ENCODE measurements at places on chromosomes 16 and 17. TPM values are rescaled to one million over a fixed set of nuclear protein-coding genes. Genes with fewer than 3 reads are reported as not detected.

Gene KCNJ18
- not detected for total RNA-seq

Gene SRRM2
- 536 TPM for total RNA-seq

Gene LGALS9C
- total RNA-seq, result not detected

Gene GNG13
- total RNA-seq, result not detected

- H3K27ac ChIP-seq, result no peak overlapping the region
- no peak for DNase-seq
- H3K27me3 ChIP-seq, result no peaks in the 10 kb centered on the region
- H3K4me1 ChIP-seq, result peaks cover 42% of the 10 kb centered on the region
Measured at GRCh38 chr17:57938061-57938502, 17.1 kb downstream of the CUEDC1 start.

GRCh38 chr16:14024283-14024682, 46.8 kb upstream of the MRTFB start:
- no peak for DNase-seq
- no peak overlapping the region for H3K4me3 ChIP-seq
- H3K4me1 ChIP-seq, result peaks cover 5% of the 10 kb centered on the region
- H3K27me3 ChIP-seq, result peaks cover 27% of the 10 kb centered on the region
- H3K27ac ChIP-seq, result no peak overlapping the region
- H3K36me3 ChIP-seq, result no peaks in the 10 kb centered on the region

GRCh38 chr17:37147301-37147812, 198.6 kb downstream of the AATF start:
- no peak overlapping the region for H3K4me3 ChIP-seq
- DNase-seq, result no peak
- no peaks in the 10 kb centered on the region for H3K27me3 ChIP-seq
- peaks cover 18% of the 10 kb centered on the region for H3K36me3 ChIP-seq
- H3K27ac ChIP-seq, result no peak overlapping the region

GRCh38 chr16:1374418-1375297, 22.9 kb downstream of the GNPTG start:
- H3K4me1 ChIP-seq, result peaks cover 15% of the 10 kb centered on the region
- no peak overlapping the region for H3K27ac ChIP-seq
- H3K4me3 ChIP-seq, result no peak overlapping the region
- DNase-seq, result no peak

- peaks cover 48% of the 10 kb centered on the region for H3K4me1 ChIP-seq
- H3K27me3 ChIP-seq, result no peaks in the 10 kb centered on the region
- H3K36me3 ChIP-seq, result no peaks in the 10 kb centered on the region
- H3K27ac ChIP-seq, result peak overlapping the region; percentile 61
- DNase-seq, result no peak
Measured at GRCh38 chr16:70653406-70653805, 7.0 kb downstream of the IL34 start.

DNA sequence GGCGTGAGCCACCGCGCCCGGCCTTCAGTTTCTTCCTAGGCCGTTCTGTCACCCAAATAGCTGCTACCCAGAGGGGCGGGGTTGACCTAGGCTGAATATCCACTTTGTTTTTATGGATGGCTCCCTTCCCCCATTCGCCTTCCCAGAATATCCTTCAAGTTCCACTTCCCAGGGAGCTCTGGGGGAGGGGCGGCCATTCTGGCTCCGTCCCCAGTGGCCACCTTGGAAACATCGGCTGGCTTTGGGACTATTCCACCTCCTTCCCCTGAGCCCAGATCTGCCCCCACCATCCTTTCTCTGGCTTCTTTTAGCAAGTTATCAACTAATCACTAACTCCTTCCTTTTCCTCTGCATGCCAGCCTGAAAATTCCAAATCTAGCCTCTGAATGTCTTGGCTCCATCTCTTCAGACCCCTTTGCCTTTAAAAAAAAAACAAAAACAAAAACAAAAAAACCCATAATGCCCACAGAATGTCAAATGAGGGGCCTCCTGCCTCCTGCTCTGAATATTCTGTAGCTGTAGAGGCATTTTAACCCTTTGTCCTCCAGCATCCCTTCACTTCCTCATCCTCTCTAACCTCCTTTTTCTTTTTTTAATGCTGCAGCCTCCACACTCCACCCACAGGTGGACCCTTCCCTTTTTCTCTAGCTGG, 6.4 kb downstream of the ATP1B2 start:
- H3K4me3 ChIP-seq, result no peak overlapping the region
- peaks cover 25% of the 10 kb centered on the region for H3K27me3 ChIP-seq
- H3K4me1 ChIP-seq, result peaks cover 6% of the 10 kb centered on the region
- no peaks in the 10 kb centered on the region for H3K36me3 ChIP-seq

DNA sequence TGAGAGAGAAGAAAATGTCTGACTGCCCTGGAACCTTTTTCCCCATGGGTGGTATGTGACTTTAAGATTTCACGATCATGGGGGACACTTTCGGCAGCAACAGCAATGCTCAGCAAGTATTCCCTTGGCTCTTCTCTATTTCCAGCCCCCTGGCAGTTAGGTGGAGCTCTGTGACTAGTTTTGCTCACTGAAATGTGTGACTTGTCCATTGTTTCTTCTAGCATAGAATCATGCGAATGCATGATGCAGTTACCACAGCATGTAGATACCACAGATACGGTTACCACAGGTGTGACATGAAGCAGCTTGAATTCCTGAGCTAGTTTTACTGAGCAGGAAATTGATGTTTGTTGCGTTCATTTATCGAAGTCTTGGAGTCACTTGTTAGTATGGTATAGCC, 1034.5 kb upstream of the EEF2KMT start:
- H3K27ac ChIP-seq, result no peak overlapping the region
- no peaks in the 10 kb centered on the region for H3K27me3 ChIP-seq
- no peaks in the 10 kb centered on the region for H3K4me1 ChIP-seq

DNA sequence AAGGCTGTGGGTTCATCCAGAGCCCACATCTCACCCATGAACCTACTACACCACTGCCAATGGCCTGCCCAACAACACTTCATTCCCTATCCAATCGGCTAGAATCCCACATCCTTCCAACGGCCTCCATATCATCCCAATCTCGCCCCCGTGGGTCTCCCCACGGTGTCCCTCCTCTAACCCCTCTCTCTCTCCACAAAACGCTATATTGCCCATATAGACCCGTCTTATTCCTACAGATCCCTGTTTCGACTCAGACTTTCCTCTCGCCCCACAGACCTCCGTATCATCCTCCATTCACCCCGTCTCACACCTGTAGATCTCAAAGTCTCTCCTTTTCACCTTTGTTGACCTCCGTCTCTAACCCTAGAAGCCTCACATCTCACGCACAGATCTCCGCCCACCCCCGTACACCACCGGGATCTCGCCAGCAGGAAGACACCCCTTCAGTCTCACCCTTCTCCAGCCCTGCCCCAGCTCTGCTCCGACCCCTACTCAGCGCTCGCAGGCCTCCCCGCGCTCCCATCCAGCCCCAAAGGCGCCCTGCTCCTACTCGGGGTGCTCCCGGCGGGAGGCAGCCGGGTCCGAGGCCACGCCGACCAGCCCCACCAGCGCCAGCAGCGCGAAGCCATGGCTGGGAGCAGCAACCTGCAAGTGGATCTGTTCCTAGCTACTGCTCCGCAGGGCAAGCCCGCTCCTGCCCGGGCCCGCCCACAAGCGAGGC, at the start of gene FDXR:
Gene FDXR (minus strand): TSS at position 682 of the 724 bp plus-strand sequence. CDS start 50 bp downstream, at position 632.
- H3K4me1 ChIP-seq, result peaks cover 15% of the 10 kb centered on the region
- no peak for DNase-seq
- peak within 1 kb of the TSS; percentile 88 for H3K4me3 ChIP-seq

DNA sequence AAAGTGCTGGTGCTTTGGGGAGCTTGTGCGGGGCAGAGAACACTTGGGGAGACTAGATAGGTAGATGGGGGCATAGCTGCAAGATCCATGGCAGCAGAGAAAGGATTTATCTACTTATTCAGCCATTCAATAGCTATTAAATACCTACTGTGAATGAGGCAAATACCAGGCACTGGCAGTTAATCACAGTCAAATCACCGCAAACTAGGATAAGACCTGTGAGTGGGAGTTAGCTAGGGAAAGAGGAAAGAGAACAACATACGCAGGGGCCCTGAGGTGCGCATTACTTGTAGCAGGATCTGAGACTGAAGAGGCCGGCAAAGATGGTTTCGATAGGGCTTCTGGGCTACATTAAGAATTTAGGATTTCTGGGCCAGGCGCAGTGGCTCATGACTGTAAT, 3.8 kb upstream of the ALKBH5 start:
- H3K27me3 ChIP-seq, result no peaks in the 10 kb centered on the region
- no peak overlapping the region for H3K27ac ChIP-seq
- peaks cover under 1% of the 10 kb centered on the region for H3K36me3 ChIP-seq
- peaks cover 11% of the 10 kb centered on the region for H3K4me1 ChIP-seq
- no peak for DNase-seq

DNA sequence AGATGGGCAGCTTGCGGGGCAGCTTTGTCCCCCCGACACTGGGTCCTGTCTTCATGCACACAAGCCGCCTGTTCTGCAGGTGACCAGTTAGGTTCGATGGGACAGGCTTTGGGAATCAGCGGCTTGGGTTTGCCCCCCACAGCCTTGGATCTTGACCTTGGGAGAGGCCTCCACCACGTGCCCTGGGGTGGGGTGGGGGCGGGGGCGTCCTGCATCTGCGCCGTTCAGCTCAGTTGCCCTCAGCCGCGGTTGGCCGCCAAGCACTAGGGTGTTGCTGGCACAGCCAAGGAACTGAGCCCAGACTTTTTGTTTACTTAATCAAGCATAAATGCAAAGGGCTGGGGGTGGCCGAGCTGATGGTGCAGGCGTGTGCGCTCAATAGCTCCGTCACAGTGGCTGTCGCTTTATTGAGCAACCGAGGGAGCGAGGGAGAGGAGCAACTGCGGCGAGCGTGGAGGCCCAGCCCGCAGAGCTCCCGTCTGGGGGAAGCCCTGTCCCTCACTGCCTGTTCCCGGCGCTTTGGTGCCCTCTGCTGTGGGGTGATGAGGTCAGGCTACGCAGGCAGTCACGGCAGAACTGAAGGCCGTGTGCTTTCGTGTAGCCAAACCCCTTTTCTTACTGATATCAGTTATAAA, 33.9 kb downstream of the JPH3 start:
- peaks cover 34% of the 10 kb centered on the region for H3K27me3 ChIP-seq

DNA sequence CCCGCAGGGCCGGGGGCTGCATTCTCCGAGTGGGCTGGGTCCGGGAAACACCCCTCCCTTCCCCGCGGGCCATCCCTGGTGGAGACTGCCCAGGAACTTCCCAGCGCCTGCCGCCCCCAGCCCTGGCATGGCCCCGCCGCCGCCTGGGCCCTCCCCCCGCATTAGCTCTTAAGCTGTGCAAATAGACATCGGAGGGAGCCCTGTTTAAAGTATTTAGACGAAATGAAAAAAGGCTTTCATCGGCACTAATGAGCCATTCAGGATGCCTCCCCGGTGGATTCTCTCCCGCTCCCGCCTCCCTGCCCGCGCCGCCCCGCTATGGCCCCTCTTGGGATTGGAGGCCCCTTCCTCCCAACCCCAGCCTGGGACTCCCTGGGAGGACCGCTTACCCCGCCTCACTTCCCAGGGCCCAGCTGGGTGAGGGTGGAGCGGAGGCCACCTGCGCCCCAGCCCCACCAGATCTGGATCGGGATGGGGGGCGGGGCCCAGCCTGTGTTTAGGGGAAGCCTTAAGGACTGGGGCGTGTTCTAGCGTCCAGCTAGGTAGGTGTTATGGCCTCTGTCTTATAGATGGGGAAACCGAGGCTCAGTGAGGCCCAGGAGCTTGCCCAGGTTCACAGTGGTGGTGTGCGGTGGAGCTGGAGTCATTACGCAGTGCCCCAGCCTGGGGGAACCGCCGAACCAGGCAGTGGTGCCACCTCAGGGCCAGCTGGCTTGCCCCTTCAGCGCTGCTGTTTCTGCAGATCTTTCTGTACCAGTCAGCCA, 19.7 kb downstream of the SEZ6 start:
- no peak for DNase-seq
- peaks cover 3% of the 10 kb centered on the region for H3K27me3 ChIP-seq
- H3K4me3 ChIP-seq, result no peak overlapping the region
- peaks cover 9% of the 10 kb centered on the region for H3K4me1 ChIP-seq
- no peak overlapping the region for H3K27ac ChIP-seq

DNA sequence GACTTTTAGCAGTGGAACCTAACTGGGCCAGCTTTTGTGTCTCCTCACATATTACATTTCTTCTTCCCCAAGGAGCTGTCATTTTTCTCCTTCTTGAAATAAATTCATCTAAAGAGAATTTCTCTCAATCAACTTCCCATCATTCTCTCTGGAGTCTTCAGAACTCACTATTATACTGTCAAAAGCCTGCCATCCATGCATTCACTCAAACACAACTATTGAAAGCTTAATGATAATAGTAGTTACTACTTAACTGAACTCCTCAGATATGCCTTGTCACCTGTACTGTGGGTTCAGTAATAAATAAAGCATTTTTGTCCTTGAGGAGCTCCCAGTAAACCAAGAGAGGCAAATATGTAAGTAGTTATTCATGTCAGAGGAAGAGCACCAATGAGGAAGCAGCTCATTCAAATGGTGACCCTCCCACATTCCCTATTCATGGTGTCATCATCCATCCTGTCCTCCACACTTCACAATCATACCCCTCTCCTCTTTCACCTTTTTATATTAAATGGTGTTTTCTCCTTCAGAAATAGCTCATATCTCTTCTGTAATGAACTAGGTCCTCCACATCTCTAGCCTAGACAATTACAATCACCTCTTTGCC, 162.6 kb downstream of the CA10 start:
- no peaks in the 10 kb centered on the region for H3K36me3 ChIP-seq
- no peaks in the 10 kb centered on the region for H3K27me3 ChIP-seq
- no peak for DNase-seq
- no peak overlapping the region for H3K4me3 ChIP-seq
- no peak overlapping the region for H3K27ac ChIP-seq

GRCh38 chr16:12565423-12565822, 238.3 kb downstream of the CPPED1 start:
- DNase-seq, result no peak
- no peak overlapping the region for H3K4me3 ChIP-seq

- no peaks in the 10 kb centered on the region for H3K27me3 ChIP-seq
- peaks cover 60% of the 10 kb centered on the region for H3K36me3 ChIP-seq
- H3K4me3 ChIP-seq, result no peak overlapping the region
- no peaks in the 10 kb centered on the region for H3K4me1 ChIP-seq
Measured at GRCh38 chr16:47694543-47694942, 233.4 kb downstream of the PHKB start.

DNA sequence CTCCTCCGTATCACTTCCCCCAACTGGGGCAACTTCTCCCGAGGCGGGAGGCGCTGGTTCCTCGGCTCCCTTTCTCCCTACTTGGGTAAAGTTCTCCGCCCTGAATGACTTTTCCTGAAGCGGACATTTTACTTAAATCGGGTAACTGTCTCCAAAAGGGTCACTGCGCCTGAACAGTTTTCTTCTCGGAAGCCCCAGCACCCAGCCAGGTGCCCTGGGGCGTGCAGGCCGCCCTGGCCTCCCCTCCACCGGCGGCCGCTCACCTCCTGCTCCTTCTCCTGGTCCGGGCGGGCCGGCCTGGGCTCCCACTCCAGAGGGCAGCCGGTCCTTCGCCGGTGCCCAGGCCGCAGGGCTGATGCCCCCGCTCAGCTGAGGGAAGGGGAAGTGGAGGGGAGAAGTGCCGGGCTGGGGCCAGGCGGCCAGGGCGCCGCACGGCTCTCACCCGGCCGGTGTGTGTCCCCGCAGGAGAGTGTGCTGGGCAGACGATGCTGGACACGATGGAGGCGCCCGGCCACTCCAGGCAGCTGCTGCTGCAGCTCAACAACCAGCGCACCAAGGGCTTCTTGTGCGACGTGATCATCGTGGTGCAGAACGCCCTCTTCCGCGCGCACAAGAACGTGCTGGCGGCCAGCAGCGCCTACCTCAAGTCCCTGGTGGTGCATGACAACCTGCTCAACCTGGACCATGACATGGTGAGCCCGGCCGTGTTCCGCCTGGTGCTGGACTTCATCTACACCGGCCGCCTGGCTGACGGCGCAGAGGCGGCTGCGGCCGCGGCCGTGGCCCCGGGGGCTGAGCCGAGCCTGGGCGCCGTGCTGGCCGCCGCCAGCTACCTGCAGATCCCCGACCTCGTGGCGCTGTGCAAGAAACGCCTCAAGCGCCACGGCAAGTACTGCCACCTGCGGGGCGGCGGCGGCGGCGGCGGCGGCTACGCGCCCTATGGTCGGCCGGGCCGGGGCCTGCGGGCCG, 1.6 kb downstream of the HIC1 start:
- H3K27ac ChIP-seq, result no peak overlapping the region
- peaks cover 13% of the 10 kb centered on the region for H3K36me3 ChIP-seq
- DNase-seq, result no peak
- H3K4me3 ChIP-seq, result peak overlapping the region; percentile 44
